ENCODE measurements at places on chromosomes 2 and 18. TPM values are rescaled to one million over a fixed set of nuclear protein-coding genes. Genes with fewer than 3 reads are reported as not detected.

DNA sequence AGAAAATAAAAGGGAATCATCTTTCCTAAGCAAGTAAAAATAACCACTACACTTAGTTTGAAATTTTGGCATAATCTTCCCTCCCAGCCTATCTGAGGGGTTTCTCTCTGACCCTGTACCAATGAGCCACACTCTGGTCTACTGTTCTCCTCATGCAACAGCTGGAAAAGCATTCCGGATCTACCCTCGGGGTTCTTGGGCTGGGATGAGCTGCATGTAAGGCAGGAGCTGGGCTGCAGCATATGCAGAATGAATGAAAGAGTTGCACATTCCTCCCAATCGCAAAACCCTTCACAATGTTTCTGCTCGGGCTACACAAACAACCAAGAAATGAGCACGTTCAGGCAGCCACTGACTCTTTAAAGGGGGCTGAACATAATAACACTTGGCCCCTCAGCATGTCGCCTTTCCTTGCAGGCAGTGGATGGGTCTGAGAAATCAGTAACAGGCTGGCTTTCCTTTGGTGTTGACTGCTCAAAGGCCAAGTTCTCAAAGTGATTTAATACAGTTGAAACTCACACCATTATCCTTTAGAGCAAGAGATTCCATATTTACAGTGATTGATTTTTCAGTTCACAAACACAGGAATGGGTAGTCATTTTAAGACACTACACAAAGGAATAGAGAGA is 180.4 kb upstream of the ZFP36L2 start:
- DNase-seq, result no peak

DNA sequence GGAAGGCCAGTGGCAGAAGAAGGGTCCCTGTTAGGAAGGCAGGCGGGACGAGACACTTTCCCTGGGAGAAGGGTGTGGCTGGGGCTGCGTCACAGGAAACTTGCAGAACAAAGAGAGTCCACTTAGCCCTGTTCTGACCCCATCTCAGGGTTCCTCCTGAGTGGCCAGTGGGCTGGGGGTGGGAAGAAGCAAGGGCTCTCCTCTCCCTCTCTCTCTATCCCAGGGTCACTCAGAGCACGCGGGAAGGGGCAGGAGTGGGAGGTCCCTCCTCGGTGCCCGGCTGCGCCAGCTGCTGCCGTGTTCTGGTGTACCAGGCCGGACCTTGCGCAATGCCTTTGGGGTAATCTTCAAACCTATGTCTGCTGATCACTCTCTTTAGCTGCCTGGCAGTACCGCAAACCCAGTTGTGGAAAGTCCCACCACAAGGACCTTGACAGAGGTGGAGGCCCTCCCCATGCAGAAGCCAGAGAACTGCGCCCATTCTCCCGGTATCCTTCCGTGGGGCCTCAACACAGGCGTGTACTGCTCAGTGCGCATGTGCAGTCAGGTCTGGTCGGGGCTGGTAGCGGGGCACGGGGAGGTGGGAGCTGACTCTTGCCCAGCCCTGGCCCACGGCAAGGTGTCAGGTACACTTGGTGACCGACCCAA is 47.8 kb upstream of the ST3GAL5 start:
- DNase-seq, result peak; percentile 77

DNA sequence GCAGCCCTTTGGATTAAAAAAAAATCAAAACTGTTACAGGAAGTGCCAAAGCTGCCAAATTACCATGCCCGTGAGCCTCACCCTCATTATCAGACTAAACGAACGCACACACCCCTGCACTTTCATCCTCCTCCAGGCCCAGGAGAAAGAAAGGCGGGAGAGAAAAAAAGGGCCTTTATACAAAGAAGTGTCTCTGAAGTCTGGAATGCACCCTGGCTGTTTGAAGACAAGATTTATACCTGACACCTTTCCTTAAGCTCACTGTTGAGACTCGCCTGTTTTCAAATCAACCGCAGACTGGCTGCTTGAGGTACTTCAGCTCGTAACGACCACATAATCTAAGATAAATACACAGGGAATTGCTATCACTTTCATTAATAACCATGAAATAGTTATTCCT is 31.0 kb downstream of the EDAR start:
- no peak for DNase-seq

- no peak for DNase-seq
Measured at GRCh38 chr18:24959051-24959476, 392.9 kb downstream of the ZNF521 start.

- DNase-seq, result no peak
Measured at GRCh38 chr2:65120990-65121693, 8.8 kb downstream of the RAB1A start.

- DNase-seq, result no peak
Measured at GRCh38 chr2:121558329-121558728, 27.6 kb downstream of the RNU4ATAC start.

DNA sequence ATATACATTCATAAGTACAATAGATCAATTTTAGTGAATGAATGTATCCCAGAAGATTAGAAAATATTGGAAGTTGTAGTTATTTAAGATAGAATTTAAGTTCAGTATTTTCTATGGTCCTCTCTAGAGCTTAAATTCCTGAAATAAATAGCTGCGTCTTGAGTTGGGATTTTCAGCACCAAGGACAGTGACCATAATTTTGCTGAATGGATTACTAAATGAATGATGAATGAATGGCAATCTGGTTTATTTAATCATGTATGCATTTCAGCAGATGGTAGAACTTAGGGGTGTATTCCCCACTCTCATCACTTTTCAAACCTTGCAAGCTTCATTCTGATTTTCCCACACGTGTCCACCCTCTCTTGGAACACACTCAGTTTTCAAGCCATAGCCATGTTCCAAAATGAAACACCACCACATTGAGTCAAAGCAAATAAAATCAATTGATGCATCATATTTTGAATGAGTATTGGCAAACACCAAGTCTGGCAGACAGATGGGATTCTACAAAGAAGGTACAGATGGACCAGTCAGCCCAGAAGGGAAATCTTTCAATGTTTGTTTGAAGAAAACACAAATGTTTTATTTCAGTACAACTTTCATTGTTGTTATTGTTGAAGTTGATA is 362.2 kb upstream of the NXPH2 start:
- DNase-seq, result peak; percentile 36

GRCh38 chr2:184141866-184142265 is 456.5 kb upstream of the ZNF804A start:
- no peak for DNase-seq

DNA sequence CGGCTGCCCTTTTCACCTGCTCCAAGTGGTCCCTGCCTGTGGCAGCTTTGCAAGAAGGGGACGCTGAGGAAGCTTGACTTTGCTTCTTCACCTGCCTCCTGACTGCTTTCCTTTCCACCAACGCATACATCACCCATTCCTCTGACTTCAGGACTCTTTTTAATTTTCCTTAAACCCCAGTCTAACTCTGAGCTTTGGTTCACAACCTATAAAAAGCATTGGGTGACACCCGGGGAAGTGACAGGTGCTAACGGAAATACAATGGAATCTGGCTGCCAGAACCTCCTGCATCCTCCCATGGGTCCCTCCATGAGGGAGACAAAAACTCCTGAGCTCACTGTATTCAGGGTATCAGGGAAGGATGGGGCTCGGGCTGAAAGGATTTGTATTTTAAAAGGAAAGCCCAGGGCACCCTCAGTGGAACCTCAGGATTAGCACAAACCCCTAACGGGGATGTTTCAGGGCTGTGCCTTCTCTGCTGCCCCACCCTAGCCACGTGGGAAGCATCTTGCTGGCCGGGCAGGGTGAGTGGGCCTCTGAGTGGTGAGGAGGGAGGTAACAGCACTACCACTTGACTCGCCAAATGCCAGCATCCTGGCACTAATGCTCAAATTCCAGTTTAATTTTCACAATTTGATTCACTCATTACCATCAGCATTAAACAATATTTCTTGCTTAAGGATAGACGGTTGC is 284.8 kb downstream of the CELF4 start:
- no peak for DNase-seq

The CTLA4 gene
- total RNA-seq, result not detected

The HJURP gene
- 106 TPM for total RNA-seq

The CYP27A1 gene
- not detected for total RNA-seq
